ENCODE measurements at places on chromosomes 16 and 17.

- no peak for DNase-seq
These were observed 215.7 kb downstream of the IRX3 start for GRCh38 chr16:54070789-54071343.

DNA sequence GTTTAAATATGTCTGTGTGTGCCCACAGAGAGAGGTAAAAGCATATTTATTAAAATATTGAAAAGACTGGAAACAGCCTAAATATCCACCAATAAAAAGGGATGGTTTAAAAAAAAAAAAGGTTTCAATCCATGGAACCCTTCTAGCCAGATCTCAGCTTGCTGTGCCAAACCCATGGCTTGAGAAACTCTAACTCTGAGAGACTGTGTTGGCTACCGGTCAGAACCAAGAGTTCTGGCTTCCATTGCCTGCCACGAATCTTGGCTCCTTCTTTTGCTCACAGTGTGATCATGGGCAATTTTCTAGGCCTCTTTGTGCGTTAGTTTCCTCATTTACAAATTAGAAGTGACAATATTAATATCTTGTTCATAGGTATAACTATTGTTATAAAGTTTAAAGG is 201.3 kb upstream of the IRX3 start:
- DNase-seq: no peak

DNA sequence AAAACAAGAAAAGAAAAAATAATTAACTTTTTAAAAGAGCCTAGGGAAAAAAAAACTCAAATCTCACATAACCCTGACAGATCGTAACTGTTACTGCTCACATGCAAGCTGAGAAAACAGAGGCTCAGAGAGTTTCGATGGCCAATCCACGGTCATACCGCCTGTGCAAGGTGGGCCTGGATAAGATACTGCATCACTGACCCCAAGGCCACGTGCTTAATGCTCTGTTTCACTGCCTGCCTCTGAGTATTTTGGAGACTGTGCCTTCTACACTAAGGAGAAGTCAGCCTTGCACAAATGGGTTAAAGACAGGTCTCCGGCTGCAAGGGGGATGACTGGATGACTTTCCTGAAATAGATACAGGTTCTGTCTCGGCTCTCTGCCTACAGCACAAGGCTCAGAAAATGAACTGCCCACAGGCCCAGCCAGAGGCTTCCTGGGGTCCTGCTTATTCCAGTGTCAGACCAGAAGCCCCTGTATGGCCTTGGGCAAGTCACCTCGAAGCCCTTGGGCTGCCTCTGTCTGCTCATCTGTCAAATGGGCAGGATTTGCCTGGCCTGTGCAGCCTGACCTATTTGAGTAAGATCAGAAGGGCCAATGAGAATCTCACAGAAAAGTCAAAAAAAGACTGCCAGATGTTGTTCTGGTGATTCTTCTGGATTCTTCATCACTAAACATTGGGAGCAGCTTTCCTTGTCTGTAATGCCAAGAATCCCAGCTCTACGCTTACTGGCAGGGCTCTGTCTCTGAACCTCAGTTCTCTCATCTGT is 25.8 kb downstream of the CNGB1 start:
- no peak for DNase-seq

GRCh38 chr17:70857351-70857750 is 688.0 kb downstream of the KCNJ2 start:
- no peak for DNase-seq

DNA sequence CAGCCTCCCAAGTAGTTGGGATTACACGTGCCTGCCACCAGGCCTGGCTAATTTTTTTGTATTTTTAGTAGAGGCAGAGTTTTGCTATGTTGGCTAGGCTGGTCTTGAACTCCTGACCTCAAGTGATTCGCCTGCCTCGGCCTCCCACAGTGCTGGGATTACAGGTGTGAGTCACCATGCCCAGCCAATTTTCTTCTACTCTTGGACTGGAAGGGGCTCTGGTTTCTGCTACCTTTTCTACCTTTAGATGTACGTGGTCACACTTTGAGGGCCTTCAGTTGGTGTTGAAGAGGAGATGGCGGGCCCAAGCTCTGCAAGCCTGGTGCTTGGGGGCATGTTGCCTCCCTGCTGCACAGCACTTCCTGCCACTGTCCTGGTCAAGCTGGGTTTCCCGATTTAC is 173.6 kb downstream of the PRKCA start:
- no peak for DNase-seq

DNA sequence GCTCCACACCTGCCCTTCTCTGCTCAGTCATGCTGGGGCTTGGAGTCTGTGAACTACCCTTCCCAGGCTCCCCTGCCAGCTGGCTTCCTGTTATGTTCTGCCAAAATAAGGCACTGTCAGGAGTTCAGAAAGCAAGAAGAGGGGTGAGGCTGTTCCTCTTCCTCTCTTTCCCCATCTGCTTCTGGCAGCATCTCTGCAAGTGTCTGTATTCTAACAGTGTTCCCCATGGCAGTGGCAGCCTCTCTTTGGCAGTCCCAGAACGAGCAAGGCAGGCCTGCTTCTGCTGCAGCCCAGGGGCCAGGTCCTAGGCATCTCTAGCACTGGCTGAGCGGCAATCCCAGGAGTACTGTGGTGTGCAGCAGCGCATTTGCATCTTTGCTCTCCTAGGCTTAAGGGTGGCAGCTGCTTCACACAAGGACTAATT is 219.1 kb downstream of the STX8 start:
- DNase-seq: no peak

Measured in central memory CD4-positive, alpha-beta T cell (primary cell).